ENCODE measurements at places on chromosomes 1 and 21.

DNA sequence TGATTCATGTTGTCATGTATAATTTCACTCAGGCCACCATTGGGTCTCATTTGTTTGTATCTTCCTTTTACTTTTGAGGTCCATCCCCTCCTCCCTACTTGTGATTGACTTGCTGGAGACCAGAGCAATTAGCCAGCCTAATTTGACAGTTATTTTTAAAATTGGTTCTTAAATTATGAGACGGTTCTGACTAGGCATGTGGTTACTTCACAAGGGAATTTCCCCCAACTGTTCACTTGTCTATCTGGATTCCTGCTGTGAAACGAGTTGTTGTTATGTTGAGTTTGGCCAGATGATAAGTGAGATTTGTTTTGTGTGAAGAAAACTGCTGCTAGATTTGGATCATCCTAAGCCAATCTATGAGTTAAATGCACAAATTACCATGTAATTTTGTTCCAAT is 359.1 kb downstream of the BARHL2 start:
- DNase-seq = no peak

- no peak for DNase-seq
These were observed 73.4 kb downstream of the PIK3CD start for GRCh38 chr1:9724706-9725476.

DNA sequence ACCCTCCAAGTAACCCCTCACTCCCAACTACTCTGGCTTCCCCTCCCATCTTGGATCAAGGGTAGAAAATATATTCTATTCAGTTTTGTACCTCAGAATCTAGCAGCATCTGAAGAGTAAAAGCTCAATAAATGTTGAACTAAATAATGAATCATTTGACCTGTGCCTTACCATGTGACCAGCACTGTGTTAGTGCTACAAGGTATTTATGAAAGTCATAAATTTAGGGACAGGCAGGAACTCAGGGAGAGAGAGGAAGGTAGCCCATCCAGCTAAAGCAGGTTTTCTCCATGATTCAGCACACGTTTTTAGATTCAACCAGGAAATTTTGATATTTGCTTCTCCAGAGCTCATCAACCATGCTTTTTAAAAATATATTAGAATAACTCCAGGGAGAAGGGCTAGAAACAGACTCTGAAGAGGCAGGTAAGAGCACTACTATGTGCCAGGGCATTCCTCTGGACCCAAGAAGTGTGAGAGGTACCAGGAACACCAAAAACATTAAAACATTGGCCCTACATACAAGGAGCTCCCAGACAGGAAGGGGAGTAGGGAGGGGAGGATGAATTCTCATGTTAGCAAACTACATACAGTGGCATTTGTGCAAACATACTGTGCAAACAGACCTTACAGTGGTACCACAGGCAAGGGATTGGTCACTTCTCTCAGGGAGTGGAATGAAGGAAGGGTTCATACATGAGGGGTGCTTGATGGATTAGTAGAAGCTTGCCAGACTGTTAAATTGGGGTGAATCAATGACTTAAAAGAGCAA is 64.3 kb downstream of the FYB2 start:
- no peak for DNase-seq

GRCh38 chr1:208207388-208208131 is 36.6 kb downstream of the PLXNA2 start:
- DNase-seq = peak; percentile 99

Data from non-pigmented ciliary epithelial cell (primary cell).